Stimulated activated CD4-positive, alpha-beta T cell treated with anti-CD3 and anti-CD28 coated beads, Interleukin-2, amount 100 ng/mL, for 24 hours (primary cell): ENCODE measurements at places on chromosomes 2 and 18.

GRCh38 chr2:165631089-165631488 lies 161.6 kb downstream of the CSRNP3 start:
- no peak for DNase-seq

DNA sequence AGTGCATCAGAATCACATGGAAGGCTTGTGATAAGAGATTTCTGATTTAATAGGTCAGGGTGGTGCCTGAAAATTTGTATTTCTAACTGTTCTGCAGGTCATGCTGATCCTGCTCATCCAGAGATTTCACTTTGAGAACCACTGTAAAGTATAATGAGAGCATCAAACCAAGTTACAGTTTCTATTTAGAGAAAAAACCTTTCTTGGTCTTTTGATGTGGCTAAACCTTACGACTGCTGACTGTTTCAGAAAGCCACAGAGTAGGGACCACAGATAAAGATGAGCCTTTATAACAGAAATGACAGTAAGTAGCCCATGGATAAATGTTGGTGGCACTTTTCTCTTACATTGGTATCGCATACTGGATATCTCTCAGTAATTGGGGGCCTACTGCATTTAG lies 109.4 kb upstream of the FANCL start:
- DNase-seq = no peak

DNA sequence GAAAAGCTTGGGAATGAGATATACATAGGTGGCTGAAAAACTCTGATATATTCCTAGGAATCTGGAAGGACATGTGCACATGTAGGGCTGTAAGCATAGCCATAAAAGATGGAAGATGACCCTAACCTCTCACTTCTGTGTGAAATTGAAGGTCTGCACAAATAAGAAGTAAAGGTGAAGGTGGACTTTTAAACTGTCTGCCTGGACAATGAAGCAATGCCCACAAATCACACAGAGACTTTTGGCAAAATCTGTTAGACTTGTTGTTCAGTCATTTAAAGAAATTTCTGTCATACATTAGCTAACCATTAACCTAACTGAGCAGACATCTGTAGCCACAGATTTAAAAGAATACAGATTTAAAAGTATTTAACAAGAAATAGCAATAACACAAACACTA lies 65.3 kb upstream of the CCDC178 start:
- no peak for DNase-seq

DNA sequence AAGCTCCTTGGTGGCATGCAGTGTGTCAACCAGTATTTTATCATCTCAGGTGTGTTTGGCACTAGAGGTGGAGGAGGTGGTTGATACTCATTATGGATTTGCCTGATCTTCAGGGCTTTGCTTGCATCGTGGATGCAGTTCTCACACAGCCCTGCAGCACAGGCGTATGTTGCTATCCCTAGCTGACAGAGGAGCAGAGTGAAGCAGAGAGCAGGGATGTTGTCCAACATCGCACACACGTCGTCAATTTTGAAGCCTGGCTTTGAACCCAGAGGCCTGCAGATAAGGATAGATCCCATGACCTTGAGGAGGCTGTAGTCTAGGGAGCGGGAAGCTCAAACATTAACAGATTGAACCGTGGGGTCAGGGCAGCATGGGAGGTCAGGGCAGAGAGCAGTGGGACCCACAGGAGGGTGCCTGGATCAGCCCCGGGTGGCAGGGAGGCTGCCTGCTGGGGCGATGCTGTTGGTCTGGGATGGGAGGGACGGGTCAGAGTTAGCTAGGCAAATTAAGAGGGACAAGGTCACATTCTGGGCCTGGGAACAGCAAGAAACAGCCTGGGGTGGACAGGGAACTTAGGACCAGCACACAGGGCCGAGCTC lies 4.2 kb downstream of the RNF144A start:
- DNase-seq = no peak

DNA sequence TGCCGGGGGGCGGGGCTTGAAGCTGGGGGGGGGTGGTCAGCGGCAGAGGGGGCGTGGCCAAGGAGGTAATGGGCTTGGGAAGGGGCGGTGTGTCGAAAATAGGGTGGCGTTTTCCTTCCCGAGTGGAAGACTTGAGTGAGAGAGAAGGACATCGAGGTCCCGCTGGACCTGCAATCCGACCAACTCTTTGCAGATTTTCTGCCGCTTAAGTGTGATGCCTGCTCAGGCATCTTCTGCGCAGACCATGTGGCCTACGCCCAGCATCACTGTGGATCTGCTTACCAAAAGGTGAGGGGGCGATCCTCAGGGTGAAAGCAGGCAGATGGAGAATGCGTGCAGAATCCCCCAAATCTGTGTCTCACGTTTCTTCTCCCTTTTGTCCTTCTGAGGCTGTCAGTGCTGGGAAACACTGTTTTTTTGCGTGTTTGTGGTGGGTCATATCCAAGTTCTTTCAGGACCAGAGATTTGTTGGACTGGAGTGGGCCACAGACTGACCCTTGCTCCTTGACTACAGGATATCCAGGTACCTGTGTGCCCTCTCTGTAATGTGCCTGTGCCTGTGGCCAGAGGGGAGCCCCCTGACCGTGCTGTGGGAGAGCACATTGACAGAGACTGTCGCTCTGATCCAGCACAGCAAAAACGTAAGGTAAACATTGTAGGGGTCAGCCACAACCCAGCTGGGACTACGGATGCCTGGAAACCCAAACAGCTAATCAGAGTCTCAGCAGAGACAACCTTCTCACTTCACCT lies 727 bp downstream of the ZFAND2B start:
- DNase-seq = no peak

DNA sequence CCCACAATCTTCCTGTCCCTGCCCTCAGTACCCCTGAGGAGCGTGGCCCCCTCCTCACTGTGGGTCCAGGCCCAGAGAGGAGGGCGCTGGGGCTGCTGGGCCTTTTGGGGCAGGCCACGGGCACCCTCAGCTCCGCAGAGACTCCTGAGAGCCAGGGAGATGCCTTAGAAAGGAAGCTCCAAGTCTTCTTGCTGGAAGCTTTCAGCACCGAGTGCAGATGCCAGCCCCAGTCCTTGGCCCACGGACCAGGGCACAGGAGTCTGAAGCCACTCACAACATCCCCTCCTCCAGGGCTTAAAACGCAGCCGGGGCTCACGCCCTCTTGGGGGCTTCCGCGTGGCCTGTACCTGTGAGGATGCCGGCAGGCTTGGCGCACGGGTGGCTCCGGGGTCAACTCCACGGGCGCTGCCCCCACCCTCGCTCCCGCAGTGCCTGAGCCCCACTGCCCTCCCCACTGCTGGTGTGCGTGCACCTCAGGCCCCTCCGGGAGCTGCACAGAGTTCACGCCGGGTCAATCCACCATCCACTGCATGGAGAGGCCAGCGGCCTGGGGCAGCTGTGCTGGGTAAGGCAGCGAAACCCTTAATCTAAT lies 72.1 kb upstream of the CTDP1 start:
- no peak for DNase-seq

DNA sequence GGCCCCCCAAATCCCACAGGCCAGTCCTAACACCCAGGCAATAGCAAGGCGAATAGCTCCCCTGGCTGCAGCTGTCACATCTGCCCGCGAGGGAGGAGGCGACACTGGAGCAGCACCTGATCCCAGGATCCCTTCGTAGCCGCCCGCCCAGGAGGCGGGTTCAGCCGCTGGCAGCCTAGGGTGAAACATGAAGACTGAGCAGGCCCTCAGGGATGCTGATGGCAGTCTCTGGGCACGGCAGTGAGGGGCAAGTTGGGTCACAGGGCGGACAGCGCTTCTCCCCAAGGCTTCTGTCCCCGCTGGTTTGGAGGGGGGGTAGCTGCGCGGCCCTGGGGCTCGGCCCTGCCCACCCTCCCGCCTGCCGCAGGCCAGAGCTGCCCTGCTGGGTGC lies 1.9 kb downstream of the DNMT3A start:
- DNase-seq = no peak

GRCh38 chr18:71242981-71243380 lies 954.1 kb downstream of the SOCS6 start:
- no peak for DNase-seq

DNA sequence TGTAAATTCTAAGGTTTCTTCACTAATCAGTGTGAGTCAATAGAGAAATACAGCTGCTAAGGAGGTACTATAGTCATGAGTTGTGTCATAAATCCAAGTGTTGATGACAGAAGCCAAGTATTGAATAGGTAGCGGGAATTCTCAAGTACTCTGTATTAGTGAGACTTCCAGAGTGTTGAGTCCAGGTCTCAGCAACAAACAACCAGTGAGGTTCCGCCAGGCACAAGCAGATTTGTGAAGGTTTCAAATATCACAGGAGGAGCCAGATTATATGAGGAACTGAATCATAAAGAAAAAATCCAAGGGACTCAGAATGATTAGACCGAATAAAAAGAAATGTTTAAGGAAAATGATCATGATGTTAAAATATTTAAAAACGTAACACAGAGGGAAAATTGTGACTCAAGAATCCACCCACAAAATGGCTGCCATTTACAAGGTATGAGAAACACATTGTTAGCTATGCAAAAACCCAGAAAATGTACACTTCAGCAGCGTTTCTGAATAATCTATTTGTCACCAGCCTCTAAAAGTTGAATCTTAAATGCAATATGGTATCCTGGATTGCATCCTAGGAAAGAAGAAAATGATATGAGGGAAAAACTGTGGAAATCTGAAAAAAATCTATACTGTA lies 27.3 kb upstream of the EVA1A start:
- no peak for DNase-seq

DNA sequence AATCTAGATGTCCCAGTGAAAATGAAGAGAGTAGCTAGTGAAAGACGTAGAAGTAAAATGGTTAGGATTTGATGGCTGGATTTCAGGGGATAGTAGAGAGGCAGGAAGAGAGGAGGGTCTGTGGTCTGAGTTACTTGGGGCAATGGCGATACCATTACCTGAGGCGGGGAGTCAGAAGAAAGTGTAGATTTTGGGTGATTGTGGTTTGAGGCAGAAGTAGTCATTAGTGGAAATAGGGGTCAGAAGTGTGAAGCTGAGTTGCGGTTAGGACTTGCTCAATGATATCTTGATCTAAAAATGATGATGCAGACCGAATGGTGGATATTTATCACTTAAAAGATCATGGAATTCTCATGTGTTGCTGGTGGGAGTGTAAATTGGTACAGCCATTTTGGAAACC lies 41.0 kb downstream of the CEP192 start:
- no peak for DNase-seq

- DNase-seq = no peak
These were observed 157.7 kb downstream of the COL4A4 start for GRCh38 chr2:227006189-227006897.

DNA sequence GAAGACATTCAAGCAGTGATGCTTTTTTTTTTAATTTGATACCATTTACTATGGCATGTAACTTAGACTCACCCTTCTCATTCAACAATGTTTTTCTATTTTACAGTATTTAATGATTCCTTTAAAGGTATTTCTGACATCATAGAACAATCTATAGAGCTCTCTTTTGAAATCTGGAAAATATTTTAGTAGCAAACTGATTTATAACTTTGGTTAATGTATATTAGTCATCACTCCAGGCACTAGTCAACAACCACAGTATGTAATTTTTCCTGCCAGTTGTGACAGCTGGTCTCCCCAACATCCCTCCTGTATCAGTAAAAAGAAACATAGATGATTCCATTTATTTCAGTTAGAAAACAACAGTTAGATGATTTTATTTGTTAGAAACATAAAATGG lies 122.9 kb downstream of the LCLAT1 start:
- no peak for DNase-seq

DNA sequence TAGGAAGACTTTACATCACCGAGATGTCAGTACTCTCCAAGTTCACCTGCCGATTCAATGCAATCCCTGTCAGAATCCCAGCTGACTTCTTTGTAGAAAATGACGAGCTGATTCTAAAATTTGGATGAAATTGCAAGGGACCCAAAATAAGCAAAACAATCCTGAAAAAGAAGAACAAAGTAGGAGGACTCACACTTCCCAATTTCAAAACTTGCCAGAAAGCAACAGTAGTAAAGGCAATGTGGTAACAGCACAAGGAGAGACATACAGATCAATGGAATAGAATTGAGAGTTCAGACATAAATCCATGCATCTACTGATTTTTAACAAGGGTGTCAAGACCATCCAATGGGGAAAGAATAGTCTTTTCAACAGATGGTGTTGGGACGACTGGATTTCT lies 52.2 kb downstream of the SMAD7 start:
- no peak for DNase-seq

DNA sequence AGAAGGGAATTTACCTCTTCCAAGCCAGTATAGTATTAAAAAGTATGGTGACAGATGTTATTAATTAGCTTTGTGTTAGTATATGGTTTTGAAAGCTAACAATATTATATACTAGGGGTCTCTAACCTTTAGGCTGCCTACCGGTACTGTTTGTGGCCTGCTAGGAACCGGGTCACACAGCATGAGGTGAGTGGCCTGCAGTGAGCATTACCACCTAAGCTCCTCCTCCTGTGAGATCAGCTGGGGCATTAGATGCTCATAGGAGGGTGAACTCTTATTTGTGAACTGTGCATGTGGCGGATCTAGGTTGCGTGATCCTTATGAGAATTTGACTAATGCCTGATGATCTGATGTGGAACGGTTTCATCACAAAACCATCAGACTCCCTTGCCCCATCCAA lies 583.4 kb upstream of the CDH2 start:
- no peak for DNase-seq

GRCh38 chr2:165777522-165778186 lies 16.4 kb downstream of the GALNT3 start:
- DNase-seq = no peak

DNA sequence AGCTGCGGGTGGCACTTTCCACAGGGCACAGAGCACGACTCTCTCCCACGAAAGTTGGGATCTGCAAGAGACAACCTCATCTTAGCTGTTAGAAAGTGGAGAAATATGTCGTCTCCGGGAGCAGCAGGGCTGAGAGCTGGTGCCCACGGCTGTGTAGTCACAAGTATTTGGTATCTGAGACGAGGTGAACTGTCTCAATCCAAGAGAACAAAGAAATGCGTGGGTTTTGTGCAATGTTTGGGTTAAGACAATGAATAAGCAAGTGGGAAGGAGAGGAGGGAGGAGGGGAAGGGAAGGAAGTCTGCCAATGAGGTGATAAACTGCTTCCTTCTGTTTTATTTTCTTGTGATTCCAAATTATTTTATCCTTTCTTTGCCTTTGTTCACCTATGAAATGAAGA lies 18.0 kb downstream of the DYTN start:
- DNase-seq = no peak

- no peak for DNase-seq
These were observed 53.5 kb upstream of the ASAP2 start for GRCh38 chr2:9152975-9153642.

GRCh38 chr2:43280994-43281393 lies 54.6 kb upstream of the ZFP36L2 start:
- DNase-seq = no peak

- DNase-seq = no peak
These were observed 14.2 kb upstream of the RAB27B start for GRCh38 chr18:54813977-54814565.

DNA sequence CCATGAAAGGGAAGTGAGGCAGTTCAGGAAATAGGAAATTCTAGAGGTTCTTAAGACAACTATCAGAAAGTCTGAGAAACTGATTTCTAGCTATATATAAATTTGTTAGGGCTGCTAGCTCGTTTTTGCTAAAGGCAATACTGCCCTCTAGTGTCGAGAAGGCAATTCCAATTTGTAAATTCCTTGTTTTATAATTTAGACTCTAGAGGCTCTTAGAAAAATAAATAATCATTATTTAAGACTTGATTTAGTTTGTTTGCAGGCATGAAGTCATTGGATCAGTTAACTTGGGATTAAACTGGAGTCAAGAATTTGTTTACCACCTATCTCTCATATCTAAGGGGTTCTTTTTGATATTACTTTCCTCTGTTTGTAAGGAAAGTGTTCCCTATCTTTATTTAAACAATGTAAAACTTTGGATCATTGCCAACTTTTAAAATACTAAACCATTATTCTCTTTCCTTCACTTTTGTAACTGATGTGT lies 66.2 kb downstream of the ACVR2A start:
- peak; percentile 31 for DNase-seq
